Myometrial cell (primary cell): ENCODE measurements at places on chromosomes 6 and 20. TPM values are rescaled to one million over a fixed set of nuclear protein-coding genes. Genes with fewer than 3 reads are reported as not detected.

The LPA gene
- not detected in 2 replicates for total RNA-seq

The GJA10 gene
- not detected in 2 replicates for total RNA-seq

The COL12A1 gene
- 247 and 311 TPM in 2 replicates for total RNA-seq

The EYA2 gene
- 1.4 TPM in 2 replicates for total RNA-seq

The NOTCH4 gene
- 0.58 and 1.4 TPM in 2 replicates for total RNA-seq

The VARS2 gene
- 17.9 and 20.8 TPM in 2 replicates for total RNA-seq

The DDO gene
- total RNA-seq, result 1.7 and 2.1 TPM in 2 replicates

The PHACTR3 gene
- total RNA-seq, result not detected in 2 replicates

The TAF11 gene
- total RNA-seq, result 20.8 and 24.1 TPM in 2 replicates

The SAMD3 gene
- 0.58 and 0.89 TPM in 2 replicates for total RNA-seq

The CBLN4 gene
- total RNA-seq, result not detected in 2 replicates

The PPP1R3D gene
- 3.5 TPM in 2 replicates for total RNA-seq

The SLCO4A1 gene
- 0.89 and 3.7 TPM in 2 replicates for total RNA-seq

The ADGRB3 gene
- total RNA-seq, result 0.18 TPM in 1 of 2 replicates, not detected in the other

The CENPQ gene
- 2.6 and 8.2 TPM in 2 replicates for total RNA-seq

The MAK gene
- total RNA-seq, result not detected in 2 replicates

The HRH3 gene
- not detected in 2 replicates for total RNA-seq

The SLC35B3 gene
- 16.7 and 20.9 TPM in 2 replicates for total RNA-seq

The LINC00237 gene
- not detected in 2 replicates for total RNA-seq

The DDX43 gene
- 0.58 TPM in 1 of 2 replicates, not detected in the other for total RNA-seq

The TNXB gene
- total RNA-seq, result 0.29 and 1.4 TPM in 2 replicates

The THEMIS gene
- not detected in 2 replicates for total RNA-seq

The ULBP3 gene
- total RNA-seq, result 10.7 and 13.1 TPM in 2 replicates
